Fibroblast of skin of right biceps (primary cell): ENCODE measurements at places on chromosomes 3 and 15.
A peak's percentile ranks its signal among the peaks of the same experiment; 100 is the strongest.

GRCh38 chr15:72202302-72202701 lies 4.7 kb upstream of the GRAMD2A start:
- no peak for DNase-seq

DNA sequence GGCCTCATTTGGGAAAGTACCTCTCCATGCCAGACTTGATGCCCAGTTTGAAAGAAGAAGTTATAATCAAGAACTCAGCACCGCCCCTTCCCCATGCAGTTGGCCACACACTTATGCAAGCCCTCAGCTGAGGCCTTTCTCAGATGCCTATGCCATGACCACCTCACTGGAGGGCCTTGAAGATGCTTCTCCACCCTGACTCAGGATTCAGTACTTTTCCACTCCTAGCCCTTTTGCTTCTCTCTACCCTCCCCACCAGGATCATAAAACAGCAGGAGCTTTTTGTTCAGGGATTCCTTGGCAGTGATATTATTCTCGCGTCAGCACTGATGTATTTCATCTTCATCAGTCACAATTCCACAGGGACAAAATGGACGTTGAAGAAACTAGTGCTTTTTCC lies 313.5 kb downstream of the PYDC2 start:
- peak; percentile 94 for DNase-seq

- no peak for DNase-seq
Observed at GRCh38 chr3:8327739-8328138, 173.9 kb upstream of the LMCD1 start.

GRCh38 chr3:31908391-31909097 lies 72.5 kb downstream of the OSBPL10 start:
- peak; percentile 3 for DNase-seq

DNA sequence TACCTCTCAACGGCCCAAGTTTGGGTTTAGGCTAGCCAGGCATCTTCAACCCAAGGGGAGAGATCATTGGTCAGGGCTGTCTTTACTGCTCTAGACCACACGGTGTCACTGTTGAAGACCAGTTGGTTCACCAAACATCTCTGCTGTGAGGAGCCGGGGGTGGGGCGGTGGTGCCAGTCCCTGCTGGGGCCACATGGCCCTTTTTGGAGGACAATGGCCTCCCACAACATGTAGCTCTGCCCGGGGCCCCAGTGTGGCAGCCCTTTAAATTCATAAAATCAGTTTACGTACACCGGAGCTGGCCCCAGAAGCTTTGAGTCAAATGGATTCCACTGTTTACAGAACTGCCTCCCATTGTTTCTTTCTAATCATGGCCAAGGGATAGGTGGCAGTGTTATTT lies 19.1 kb upstream of the TM4SF18 start:
- DNase-seq: peak; percentile 66
